ENCODE measurements at places on chromosomes 1 and 21.

- DNase-seq = no peak
Observed at GRCh38 chr1:109239409-109240068, 9.8 kb upstream of the CELSR2 start.

DNA sequence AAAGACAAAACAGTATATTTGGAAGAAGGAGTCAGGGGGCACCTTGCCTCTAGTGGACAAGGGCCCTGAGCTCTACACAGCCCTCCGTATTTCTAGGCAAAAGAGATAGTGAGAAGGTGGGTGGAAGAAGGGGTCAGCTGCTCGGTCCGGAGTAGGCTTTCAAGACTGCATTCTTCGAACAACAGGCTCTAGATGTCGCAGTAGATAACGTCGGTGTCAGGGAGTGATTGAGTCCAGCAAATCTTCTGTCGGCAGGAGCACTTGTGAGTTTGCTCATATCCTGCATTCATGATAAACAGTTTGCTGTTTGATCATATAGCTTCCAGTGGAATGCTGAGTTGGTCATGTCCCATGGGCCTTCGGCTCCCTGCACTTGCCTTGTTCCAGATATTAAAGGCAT lies 36.8 kb downstream of the DIPK1A start:
- DNase-seq = no peak

- DNase-seq = no peak
Observed at GRCh38 chr1:155466617-155466972, 96.0 kb downstream of the ASH1L start.

DNA sequence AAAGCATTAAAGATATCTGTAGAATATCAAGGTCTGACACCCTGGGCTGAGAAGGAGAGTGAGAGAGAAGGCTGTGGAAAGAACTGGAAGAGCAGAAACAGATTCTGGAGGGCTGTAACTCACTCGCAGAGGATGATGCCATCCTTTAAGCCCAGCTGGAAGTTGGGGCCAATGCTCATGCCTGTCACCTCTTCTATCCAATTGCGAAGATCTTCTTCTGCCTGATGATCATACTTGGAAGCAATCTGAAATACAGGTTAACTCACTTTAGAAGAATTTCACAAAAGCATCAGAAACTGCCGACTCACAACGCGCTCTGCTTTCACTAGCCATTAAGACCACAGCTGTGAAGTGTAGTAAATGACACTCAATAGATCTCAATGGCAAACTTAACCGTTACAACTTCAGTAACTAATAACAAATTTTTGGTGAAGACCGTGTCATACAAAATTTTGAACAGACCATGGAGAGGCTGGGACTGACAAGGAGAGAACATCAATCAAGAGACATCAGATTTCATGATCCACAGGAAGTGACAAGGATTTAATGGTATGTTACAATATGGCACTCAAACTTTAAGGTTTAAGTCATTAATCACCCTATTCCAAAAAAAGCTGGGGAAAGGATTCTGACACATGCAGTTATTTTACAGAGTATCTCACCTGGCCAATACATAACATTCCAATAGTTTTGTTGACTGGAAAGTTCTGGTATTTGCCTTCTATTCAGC lies 23.5 kb downstream of the CNN3 start:
- DNase-seq = no peak

GRCh38 chr1:9687874-9688582 lies 36.5 kb downstream of the PIK3CD start:
- no peak for DNase-seq

DNA sequence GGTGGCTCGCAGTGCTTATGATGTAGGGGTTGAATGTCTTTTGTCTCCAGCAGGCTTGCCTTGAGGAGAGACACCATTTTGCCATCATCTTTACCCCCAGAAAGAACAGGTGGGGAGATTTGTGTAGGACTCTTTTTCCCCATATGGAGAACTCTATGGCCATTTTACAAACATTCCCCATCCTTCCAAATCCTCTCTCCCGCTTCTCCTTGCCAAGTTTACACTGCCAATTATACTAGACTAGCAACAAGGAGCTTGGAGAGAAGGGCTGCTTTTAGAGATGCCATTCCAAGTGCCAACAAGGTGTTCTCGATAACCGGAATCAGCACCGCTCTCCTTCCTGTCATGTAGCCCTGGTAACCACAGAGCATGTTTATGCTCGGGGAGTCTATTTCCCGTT lies 233.1 kb downstream of the CAMTA1 start:
- DNase-seq = no peak

- no peak for DNase-seq
Observed at GRCh38 chr1:6497867-6498575, 6.6 kb upstream of the PLEKHG5 start.

DNA sequence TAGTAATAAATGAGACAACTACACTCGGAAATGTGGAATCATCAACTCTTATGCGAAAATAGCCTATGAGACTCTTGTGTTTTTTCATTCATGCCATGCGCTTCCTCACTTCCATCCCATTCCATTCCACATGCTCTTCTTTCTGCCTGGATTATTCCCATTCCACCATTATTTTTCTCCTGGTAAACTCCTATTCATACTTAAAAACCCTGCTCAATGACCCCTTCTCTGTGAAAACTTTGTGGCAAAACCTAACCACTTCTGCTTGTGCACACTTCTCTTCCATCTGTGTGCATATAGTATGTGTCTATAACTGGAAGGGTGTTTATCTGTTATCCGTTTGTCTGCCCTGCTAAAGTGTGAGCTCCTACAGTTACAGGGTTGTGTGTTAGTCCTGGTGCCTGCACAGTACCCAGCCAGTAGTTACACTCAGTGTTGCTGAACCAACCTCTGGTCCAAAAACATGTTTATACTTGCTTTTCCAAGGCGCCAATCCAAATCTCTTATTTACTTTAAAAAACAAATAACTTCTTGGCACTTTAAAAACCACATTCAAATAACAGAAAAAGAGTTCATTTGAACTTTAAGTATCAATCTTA lies 10.7 kb downstream of the EPHX1 start:
- no peak for DNase-seq

GRCh38 chr1:44817771-44818495 lies 9.6 kb downstream of the BTBD19 start:
- no peak for DNase-seq

- DNase-seq = no peak
Observed at GRCh38 chr1:182968151-182968741, 15.3 kb upstream of the SHCBP1L start.

DNA sequence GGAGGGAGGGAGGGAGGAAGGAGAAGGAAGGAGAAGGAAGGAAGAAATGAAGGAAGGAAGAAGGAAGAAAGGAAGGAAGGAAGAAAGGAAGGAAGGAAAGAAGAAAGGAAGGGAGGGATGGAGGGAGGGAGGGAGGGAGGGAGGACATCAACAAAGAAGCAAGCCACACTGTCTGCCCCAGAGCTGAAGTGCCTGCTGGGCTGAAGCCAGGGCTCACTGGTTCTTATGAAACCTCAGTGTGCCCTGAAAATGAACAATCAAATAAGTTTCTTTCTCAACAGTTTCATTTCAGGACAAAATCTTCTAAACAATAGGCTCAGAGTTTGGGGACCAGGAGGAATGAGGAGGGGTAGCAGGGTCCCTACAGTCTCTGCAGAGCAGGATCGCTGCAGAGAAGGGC lies 21.1 kb downstream of the ARHGEF19 start:
- DNase-seq = no peak

- no peak for DNase-seq
Observed at GRCh38 chr21:29748391-29749167, 191.2 kb downstream of the GRIK1 start.

DNA sequence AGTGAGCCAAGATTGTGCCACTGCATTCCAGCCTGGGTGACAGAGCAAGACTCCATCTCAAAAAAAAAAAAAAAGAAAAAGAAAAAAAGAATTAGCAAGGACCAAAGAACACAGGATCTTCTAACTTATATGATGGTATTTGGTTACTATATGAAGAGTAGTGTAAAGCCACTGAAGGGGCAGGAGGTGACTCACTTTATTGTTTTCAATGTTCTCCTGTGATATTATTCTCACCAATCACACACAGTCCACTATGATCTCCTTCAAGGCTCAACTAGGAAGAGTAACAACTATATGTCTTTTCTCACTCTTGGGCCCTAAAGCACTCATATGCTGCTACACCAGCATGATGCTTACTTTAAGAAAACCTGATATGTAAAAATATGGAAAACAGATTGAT lies 26.7 kb downstream of the RC3H1 start:
- DNase-seq = no peak

DNA sequence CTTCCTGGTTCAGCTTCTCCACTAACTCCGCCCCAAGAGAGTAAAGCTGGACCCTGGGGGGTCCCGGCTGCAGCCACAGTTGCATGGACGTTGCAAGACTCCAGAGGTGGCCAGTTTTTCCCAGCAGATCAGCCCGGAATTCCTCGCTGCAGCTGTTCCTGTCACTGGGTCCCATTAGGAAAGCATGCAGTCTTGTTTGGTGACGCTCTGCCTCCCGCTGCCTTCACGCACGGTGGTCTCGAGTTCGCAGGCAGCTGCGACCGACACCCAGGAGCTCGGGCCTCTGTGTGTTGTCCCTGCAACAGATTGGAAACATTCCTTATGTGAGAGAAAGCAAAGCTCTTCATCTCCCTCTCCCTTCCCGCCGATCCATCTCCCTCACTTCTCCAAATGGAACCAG lies 162.8 kb downstream of the PRDM16 start:
- no peak for DNase-seq

GRCh38 chr21:16004086-16004485 lies 274.3 kb downstream of the USP25 start:
- no peak for DNase-seq

DNA sequence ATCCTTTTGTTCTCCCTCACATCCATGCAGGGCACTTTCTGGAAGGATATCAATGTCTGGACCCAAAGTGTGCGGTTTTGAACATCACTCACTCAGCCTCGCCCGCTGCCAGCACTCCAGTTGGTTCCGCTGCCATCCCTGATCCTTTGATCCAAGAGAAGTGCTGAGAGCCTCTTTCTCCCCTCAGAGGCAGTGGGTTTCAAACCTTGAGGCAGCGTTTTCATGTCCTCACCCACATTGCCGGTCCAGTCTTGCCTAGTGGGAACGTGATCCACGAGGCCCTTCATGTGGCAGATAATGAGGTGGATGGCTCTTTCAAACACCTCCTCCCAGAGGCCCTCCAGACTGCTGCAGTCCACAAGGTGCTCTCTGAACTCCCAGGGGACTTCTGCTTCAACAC lies 122.2 kb downstream of the ACTL8 start:
- DNase-seq = no peak

GRCh38 chr1:165597883-165598675 lies 33.0 kb upstream of the MGST3 start:
- DNase-seq = peak; percentile 83

GRCh38 chr1:67626090-67626860 lies 58.7 kb upstream of the GADD45A start:
- no peak for DNase-seq

Measured in activated CD8-positive, alpha-beta memory T cell treated with anti-CD3 and anti-CD28 coated beads for 1 hour (primary cell).